ENCODE measurements at places on chromosomes 16 and 17.

DNA sequence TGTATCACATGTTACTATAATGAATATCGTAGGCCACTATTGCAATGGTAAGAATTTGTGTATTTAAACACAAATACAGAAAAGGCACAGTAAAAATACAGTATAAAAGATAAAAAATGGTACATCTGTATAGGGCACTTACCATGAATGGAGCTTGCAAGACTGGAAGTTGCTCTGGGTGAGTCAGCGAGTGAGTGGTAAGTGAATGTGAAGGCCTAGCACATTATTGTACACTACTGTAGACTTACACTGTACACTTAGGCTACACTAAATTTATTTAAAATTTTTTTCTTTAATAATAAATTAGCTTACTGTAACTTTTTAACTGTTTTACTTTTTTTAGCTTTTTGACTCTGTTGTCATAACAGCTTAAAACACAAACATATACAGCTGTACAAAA, 42.5 kb downstream of the AKAP10 start:
- DNase-seq = no peak

DNA sequence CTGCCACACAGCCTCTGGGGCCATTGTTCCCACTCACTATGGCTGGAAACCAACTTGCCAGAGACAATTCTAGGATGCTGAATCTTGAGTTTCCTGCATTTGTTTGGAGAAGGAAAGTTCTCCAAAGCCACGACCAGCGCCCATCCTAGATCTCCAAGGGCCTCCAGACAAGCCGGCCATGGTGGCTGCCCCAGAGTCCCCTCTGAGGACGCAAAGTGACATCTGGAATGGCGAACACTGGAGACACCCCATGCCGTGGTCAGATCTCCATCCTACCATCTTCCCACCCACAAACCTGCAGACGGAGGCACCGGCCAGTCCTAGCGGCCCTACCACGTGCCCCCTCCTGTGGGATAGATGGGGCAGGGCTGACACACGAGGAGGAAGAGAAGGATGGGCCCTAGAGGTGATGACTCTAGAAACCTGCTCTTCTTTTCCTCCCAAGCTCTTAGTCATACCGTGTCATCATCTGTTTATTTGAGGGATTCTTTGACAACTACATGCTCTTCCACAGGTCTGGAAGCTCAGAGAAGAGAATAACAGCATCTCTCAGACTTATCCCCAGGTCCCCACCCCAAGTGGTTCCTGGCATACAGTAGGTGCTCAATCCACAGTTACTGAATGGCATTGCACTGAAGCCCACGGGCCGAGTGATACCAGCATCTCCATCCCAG, 71.3 kb downstream of the MYH11 start:
- no peak for DNase-seq

GRCh38 chr17:7849751-7850504, 4.9 kb upstream of the TMEM88 start:
- DNase-seq = no peak

GRCh38 chr16:4862639-4863038, 15.4 kb downstream of the UBN1 start:
- DNase-seq = no peak

GRCh38 chr16:51759329-51759728, 608.3 kb upstream of the SALL1 start:
- DNase-seq = no peak

DNA sequence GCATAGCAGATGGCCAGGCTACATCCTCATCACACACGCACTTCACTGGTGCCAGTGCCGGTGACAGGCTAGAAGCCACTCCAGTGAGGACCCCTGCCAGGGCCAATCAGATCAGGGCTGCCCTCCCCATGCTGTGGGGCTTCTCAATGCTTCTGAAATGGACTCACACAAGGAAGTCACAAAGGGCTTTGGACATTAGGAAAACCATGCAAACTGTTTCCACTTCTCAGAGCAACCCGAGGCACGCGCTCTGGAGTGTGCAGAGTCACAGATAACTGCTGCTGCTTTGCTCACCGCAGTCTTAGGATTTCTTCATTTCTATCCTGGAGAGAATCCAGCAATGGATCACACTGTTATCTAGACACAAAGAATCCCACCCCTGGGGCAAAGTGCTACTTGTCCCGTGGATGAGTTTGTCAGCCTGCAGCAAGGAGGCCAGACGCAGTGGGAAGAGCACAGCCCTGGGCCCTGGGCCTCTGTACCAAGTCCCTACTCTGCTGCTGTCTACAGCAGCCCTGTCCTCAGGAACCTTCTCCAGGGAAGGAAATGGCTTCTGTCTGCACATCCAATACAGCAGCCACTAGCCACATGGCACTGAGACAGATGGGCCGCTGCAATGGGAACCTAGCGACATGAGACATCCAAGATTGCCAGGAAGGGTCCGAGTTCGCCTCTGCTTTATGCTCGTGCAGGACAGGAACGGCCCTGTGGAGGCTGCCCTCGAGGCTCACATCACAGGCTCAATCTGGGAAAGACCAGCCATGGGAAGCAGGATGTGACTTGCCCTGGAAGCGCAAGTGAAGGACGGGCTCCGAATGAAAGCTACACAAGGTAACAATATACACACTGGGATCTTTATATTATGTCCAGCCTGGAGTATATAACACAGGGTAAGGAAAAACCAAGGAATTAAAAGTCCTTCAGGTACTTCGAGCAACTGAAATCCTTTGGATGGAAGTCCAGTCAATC, 169.3 kb downstream of the ZFHX3 start:
- DNase-seq = no peak

GRCh38 chr16:46853713-46854443, 22.9 kb upstream of the C16orf87 start:
- DNase-seq = peak; percentile 55

- no peak for DNase-seq
Observed at GRCh38 chr16:66175058-66175457, 191.4 kb upstream of the CDH5 start.

DNA sequence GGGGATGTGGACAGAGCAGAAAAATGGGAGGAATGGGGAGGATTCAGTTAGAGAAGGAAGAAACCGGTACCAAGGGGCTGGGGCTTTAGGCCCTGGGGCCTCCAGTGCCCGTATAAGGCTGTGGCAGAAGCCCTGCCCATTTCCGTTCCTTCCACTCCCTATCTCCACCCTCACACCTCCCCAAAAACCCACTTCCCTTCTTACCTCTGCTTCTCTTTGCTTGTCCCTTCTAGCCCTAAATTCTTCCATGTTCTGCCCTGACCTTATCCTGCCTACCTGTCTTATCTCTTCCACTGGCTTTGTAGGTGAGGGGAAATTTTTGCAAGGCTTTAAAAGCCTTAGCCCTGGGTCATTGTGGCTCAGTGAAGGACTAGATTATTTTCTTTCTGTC, 4.1 kb downstream of the RNF167 start:
- DNase-seq = peak; percentile 46

DNA sequence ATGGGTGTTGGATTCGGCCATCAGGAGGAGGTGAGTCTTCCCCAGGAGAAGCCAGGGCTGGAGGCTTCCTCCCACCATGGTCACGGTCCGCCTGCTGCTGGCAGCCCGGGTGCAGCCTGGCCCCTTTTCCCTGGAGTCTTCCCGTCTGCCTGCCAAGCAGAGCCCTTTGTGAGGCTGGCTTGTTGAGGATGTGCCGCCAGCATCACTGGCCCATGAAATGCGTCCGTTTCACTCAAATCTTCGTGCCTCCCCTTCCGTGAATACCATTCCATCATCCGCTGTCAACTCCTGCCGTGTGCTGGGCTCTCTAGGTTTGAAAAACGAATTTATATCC, 9.6 kb downstream of the VPS4A start:
- DNase-seq = no peak

- DNase-seq = no peak
Observed at GRCh38 chr17:347309-347899, 5.2 kb downstream of the RPH3AL start.
